ENCODE measurements at places on chromosomes 3 and 15. TPM values are rescaled to one million over a fixed set of nuclear protein-coding genes. Genes with fewer than 3 reads are reported as not detected.

GRCh38 chr3:7421065-7421464 lies 560.1 kb downstream of the GRM7 start:
- no peaks in the 10 kb centered on the region for H3K36me3 ChIP-seq
- no peak overlapping the region for H3K27ac ChIP-seq
- no peaks in the 10 kb centered on the region for H3K27me3 ChIP-seq
- peaks cover 15% of the 10 kb centered on the region for H3K4me1 ChIP-seq
- no peak overlapping the region for H3K4me3 ChIP-seq

DNA sequence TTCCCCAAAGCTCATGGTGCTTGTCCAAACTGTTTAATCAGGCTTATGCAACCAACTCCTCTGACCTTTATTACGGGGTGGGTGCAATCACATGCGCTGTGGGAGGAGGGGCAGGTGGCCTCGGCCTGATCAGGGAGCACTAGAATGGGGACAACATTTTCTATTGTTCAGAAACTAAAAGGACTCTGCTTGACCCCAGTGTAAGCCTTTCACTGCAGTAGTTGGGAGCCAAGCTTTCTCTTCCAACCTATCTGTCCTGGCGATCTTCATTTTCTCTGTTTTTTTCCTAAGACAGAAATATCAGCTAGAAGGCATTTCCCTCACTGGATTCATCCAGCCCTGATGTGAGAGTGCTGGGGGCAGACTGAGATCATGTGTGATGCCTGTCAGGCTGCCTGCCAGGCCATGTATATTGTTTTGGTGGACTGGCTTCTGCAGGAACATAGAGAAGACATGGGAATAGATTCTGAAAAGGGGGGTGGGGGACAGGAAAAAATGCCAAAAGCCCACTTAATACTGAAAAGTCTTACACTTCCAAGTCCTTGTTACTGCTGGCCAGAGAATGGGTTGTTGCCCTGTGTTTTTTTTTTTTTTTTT lies 627.0 kb upstream of the TBL1XR1 start:
- H3K36me3 ChIP-seq: no peaks in the 10 kb centered on the region
- DNase-seq: no peak
- no peaks in the 10 kb centered on the region for H3K27me3 ChIP-seq
- peaks cover 40% of the 10 kb centered on the region for H3K4me1 ChIP-seq
- H3K4me3 ChIP-seq: no peak overlapping the region

The MKRN2OS gene
- 1.7 TPM for total RNA-seq

DNA sequence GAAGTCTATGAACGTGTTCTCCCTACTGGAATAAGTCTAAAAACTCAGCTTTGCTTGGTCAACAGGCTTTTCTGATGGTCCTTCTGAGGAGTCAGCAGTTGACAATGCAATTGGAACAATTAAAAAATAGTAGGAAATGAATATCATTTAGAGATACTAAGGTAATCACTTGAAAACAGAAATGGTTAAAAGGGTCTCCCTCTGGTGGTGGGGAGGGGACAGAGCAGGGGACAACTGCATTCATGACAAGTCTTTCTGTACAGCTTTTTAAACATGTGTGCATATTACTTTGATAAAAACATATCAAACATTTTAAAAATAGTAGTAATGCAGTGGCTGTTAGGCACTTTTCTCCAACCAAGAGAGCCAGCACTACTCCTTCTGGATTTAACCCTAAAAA lies 119.9 kb upstream of the FHIT start:
- no peak overlapping the region for H3K4me3 ChIP-seq
- H3K27ac ChIP-seq: no peak overlapping the region
- DNase-seq: no peak
- peaks cover 4% of the 10 kb centered on the region for H3K4me1 ChIP-seq

The ABTB1 gene
- 10.6 TPM for total RNA-seq

The CELSR3 gene
- 15.2 TPM for total RNA-seq

GRCh38 chr3:155872904-155873646 lies 2.6 kb downstream of the GMPS start:
- H3K4me3 ChIP-seq: peak overlapping the region; percentile 92
- H3K27ac ChIP-seq: peak overlapping the region; percentile 87
- H3K27me3 ChIP-seq: no peaks in the 10 kb centered on the region

DNA sequence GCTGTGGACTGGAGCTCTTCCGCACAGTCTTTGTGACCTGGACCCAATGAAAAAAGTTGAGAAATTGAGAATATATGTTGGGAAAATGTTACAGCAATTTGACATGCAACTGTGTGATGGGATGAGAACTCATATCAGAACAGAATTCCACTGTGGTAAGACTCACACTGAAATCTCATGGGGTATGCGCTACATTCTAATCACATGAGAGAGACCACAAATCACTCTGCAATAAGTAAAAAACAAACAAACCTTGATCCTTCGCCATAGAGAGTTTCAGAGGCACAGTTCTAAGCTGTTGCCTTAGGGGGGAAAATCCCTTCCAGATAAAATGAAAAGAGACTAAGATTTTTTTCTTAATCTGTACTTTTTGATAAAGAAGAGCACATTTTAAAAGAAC lies 37.3 kb downstream of the LMCD1 start:
- no peak overlapping the region for H3K27ac ChIP-seq
- DNase-seq: no peak
- H3K4me3 ChIP-seq: no peak overlapping the region
- H3K4me1 ChIP-seq: peaks cover 6% of the 10 kb centered on the region

DNA sequence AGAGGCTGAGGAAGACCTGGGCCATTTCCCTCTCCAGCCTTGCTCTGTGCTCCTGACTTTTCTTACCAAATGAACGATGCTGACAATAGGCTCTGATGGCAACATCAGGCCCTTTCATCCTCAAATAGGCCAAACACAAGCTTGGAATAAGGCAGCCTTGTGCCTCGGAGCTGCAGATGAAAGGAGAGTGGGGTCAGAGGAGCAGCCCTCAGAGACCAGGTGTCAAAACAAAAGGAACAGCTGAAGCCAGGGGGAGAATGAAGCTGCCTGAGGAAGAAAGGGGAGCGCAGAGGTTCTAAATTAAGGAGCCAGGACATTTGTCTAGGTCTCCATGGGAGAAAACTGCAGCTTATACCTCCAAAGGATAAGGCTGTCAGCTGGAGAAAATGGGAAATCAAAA lies 5.1 kb downstream of the BFSP2 start:
- H3K4me1 ChIP-seq: peaks cover 9% of the 10 kb centered on the region
- DNase-seq: no peak
- no peak overlapping the region for H3K4me3 ChIP-seq
- peak overlapping the region; percentile 56 for H3K27ac ChIP-seq
- H3K27me3 ChIP-seq: no peaks in the 10 kb centered on the region

DNA sequence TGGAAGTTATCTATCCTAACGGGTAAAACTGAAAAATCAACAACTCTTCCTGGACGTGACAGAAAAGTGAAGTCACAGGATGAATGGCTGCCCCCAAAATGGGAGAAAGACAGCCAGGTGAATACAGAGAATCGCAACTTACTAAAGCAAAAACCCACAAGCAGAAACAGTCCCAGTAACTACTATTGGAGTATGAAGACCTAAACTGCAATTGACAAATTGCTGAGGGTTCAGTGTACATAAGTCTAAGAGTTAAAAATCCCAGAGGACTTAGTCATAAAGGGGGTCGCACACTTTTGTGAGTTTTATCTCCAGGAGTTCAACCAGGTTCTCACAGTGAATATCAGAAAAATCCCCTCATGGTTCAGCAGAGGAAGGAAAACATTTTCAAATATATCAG lies 56.8 kb upstream of the IMPG2 start:
- no peak overlapping the region for H3K4me3 ChIP-seq
- peak overlapping the region; percentile 71 for H3K27ac ChIP-seq
- H3K36me3 ChIP-seq: peaks cover 16% of the 10 kb centered on the region
- no peak for DNase-seq

All from progenitor cell of endocrine pancreas (in vitro differentiated cells).